Chondrocyte (in vitro differentiated cells): ENCODE measurements at places on chromosomes 2 and 18. TPM values are rescaled to one million over a fixed set of nuclear protein-coding genes. Genes with fewer than 3 reads are reported as not detected.

The GAL3ST2 gene
- 0.52 to 1.3 TPM in 2 of 3 replicates, not detected in the other for total RNA-seq

The GNLY gene
- total RNA-seq: not detected in 3 replicates

The RPL31 gene
- total RNA-seq: 951 to 1,014 TPM (median 979 TPM) in 3 replicates

The DYSF gene
- 83.0 to 115 TPM (median 112 TPM) in 3 replicates for total RNA-seq

The NCKAP5 gene
- total RNA-seq: 0.51 to 1.9 TPM (median 0.87 TPM) in 3 replicates

The PROKR1 gene
- not detected in 3 replicates for total RNA-seq

The ALK gene
- total RNA-seq: 0.07 to 0.08 TPM in 2 of 3 replicates, not detected in the other

The SPDYA gene
- 1.6 to 3.4 TPM (median 1.6 TPM) in 3 replicates for total RNA-seq

The DSG3 gene
- not detected in 3 replicates for total RNA-seq

The NT5C1B gene
- not detected in 3 replicates for total RNA-seq

The ANKRD30BL gene
- total RNA-seq: not detected in 3 replicates
